ENCODE measurements at places on chromosomes 7 and 10.

DNA sequence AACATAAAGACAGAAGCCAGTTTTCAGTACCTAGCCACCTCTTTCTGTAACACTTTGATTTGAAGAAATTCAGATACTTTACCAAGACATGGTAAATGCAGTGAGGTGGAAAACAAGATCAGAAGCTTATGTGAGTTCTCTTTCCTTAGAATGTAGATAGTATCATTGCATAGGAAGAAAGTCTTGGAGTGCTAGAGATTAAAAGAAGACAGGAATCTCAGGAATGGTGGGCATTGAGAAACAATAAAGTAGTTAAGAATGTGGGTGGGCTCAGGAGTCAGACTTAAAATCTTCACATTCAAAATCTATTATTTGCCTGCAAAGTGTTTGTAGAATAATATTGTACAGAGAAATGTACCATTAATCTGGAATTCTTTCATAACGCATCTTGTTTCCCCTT is 58.9 kb downstream of the POLL start:
- no peak for DNase-seq

DNA sequence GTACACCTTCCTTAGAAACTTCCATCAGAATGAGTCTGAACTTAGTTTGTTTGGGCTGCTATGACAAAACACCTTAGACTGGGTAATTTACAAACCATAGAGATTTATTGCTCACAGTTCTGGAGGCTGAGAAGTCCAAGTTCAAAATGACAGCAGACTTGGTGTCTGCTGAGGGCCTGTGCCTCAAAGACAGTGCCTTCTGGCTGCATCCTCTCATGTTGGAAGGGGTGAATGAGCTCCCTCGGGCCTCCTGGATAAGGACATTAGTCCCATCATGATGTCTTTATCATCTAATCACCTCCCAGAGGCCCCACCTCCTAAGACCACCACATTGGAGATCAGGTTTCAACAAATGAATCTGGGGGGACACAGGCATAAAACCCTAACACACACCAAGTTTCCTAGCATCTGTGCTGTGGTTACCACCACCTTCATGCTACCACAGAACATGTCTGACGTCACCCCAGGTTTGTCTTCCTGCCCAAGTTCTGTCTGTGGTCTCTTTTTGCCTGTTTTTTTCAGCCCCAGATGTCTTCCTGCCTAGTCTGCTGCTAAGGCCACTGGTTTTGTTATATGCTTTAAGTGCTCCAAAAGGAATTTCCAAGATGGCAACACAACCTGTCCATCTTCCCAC is 150.9 kb upstream of the COBL start:
- DNase-seq, result no peak

GRCh38 chr10:80104066-80104926 is 25.8 kb downstream of the TMEM254 start:
- peak; percentile 31 for DNase-seq

DNA sequence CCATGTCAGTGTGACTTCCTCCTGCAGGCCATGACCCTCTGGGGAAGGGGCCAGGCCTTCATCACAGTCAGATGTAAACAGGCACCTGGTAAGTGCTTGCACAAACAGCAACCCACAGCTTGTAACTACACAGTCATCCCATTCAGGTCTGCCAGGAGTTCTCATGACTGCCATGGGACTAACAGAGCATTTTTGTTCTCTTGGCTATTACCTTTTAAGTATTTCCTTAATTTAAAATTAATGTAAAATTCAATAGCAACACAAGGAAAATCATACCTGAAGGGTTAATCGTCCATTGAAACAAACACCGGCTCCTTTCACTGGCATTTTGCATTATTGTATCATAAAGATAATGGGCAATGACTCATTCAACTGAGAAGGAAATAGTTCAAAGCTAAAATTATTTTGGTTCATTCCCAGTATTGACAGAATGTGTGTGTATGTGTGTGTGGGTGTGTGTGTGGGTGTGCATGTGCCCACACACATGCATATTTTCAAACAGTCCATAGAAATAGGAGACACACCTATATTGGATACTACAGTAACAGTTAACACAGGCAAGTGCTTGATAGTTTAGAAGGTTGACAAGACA is 307.9 kb downstream of the WDR11 start:
- DNase-seq, result no peak

GRCh38 chr10:77989081-77989724 is 40.1 kb downstream of the POLR3A start:
- no peak for DNase-seq

DNA sequence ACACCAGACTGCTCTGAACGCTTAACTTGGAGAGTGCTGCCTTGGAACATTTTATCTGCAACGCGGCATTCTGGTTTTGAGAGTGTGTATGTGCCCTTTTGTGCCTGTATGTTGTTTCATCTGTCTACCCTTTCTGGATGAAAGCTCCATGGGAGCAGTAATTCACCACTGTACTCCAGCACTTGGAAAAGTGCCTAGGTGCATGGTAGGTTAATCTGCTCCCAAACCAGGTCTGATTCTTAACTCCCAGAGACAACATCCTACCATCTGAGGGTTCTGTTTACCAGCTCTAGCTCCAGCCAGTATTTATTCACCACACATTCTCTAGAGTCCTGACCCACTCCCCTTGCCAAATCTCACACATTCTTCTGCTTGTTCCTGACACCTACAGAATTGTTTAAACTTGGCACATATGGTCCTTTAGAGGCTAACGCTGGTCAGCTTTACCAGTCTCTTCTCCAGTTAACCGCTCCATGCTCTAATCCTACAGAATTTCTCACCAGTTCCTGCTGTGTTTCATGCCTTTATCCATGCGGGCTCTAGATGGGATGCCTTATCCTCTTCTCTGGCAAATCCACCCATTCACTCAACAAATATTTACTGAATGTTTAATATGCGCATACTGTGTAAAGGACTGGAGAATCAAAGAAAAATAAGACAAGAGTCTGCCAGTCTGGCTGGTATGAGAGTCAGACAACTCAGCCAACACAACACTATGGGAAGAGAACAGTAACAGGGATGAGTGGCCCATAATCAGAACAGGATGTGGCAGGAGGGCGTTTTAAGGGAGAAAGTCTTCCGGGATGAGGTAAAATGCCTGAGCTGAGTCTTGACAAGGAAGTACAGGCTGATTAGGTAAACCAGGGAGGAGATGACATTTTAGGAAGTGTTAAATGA is 46.3 kb downstream of the MTPN start:
- no peak for DNase-seq

GRCh38 chr7:139589474-139589873 is 66.0 kb downstream of the CLEC2L start:
- no peak for DNase-seq

- DNase-seq, result no peak
Measured at GRCh38 chr10:112639298-112639697, 192.3 kb downstream of the VTI1A start.

DNA sequence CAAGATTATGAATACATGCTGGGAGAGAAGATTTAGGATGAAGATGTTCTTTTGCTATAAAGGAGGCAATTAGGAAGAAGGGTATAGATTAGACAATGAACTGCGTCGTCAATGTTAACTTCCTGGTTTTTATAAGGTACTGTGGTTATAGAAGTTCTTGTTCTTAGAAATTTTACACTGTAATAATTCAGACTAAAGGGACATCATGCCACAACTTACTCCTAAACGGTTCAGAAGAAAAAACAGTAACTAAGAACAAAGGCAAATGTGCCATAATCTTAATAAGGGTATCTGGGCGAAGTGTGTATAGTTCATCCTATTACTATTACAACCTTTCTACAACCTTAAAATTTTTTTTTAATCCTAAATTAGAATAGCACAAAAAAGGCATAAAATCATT is 31.3 kb upstream of the DDC start:
- DNase-seq, result no peak

DNA sequence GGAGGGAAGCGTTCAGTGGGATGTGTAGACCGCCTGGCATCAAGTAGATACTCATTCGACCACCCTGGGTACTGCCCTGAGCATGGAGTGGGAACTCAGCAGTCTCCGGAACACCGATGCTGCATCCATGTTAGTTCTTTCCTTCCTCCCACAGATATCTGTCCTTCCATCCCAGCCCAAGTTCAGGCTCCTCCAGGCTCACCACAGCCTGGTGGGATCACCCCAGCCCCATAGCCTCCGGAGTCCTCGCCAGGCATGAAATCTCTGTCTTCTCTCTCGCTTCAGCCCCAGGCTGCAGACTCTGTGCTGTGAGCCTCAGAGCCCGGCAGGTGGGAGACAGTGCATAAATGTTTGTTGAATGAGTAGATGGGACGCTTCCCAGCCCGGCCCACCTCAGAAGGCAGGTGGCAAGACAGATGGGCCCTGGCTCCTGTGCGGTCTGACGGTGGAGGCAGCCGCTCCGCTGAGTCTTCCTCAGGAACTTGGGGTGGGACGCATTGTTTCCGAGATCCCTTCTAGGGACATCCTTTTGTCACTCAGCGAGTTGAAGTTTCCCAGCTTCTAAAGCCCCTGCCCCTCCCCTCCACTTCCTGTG is 42.9 kb downstream of the ELFN1 start:
- DNase-seq, result no peak

- DNase-seq, result no peak
Measured at GRCh38 chr7:35025369-35025870, 11.9 kb downstream of the DPY19L1 start.

GRCh38 chr7:26237035-26237807 is 35.7 kb downstream of the CBX3 start:
- DNase-seq, result no peak

- DNase-seq, result no peak
Measured at GRCh38 chr7:110922906-110923305, 168.0 kb upstream of the LRRN3 start.

DNA sequence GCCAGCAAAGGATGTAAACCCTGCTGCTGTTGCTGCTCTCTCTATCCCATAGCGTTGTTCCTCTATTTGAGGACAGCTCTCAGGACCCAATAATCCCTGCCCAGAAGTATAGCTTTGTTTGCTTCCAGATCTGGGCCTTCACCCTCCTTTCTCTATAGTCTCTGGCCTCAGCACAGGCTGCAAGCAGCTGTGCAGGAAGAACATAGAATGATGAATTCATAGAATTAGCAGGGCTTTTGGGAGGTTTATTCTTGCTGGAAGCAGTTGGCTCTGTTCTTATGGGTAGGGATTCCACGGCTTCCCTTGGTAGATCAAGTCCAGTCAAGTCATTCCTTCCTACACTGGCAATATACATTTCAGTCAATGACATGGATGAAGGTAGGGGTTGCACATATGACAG is 354.7 kb downstream of the HPSE2 start:
- no peak for DNase-seq

DNA sequence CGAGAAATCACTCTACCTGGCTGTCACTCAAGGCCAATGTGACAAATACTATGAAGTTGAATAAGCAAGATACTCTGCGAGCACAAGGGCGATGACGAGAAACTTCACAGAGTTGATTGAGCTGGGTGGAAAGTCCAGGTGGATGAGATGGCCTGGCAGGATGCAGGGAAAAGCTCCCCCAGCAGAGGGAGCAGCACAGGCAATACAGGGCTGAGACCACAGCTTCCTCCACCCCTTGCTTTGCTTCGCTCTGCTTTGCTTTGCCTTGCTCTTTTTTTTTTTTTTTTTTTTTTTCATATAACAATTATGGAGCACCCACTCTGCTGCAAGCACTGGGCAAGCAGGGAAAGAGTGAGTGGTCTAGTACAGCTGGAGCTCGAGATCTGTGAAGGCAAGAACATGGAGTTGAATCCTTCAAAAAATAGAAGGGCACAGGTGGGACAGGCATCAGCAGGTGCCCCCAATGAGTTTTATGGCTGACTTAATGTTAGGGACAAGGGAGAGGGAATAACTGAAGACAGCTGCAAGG is 88.3 kb downstream of the CABCOCO1 start:
- peak; percentile 8 for DNase-seq

DNA sequence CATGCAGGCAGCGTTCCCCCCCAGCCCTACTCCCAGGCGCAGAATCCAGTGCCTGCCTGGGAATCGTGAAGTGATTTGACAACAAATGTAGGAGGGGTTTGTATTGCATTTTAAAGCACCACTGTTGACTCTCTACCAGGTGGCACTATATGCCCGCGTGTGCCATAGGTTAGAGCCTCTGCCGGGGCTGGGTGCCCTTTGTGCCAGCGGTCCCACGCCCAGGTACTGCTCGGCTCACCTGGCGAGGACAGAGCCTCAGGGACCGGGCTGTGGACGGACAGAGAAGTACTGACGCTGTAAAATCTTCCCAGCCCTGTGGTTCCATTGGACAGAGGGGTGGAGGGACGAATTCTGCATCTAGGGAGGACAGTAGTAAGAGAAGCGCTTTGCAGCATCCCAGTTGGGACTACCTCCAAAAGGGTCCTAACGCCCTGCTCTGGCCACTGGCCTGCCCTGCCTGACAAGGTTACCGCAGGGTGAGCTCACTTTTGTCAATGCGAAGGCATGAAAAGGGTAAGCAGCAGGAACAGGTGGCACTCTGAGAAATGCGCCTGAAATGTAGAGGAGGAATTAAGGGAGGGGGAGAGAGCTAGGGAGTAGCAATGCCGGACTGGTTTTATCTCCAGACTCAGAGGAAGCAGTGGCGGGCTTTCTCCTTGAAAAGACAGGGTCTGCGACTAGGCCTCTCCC is 788 bp upstream of the CACNA2D1 start:
- no peak for DNase-seq

- DNase-seq, result no peak
Measured at GRCh38 chr7:25216837-25217236, 11.4 kb downstream of the NPVF start.

DNA sequence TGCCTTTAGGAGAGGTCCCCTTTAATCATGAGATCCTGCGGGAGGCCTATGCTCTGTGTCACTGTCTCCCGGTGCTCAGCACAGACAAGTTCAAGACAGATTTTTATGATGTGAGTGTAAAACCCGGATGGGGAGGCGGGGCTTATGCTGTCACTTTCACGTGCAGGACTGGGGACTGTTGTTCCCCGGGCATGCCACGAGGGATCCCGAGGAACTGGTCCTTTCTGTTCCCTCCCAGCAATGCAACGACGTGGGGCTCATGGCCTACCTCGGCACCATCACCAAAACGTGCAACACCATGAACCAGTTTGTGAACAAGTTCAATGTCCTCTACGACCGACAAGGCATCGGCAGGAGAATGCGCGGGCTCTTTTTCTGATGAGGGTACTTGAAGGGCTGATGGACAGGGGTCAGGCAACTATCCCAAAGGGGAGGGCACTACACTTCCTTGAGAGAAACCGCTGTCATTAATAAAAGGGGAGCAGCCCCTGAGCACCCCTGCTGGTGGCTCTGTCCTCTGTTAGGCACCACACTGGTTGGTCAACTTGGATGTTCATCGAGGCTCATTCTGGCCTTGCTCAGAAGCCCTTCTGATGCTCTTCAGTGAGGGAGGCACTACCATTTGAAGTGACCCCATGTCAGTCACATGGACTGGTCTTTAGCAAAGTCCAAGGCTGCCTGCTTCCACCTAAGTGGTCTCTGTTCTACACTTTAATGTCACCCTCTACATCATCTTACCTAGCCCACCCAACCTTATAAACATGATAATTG is 2.8 kb downstream of the COPS6 start:
- DNase-seq, result no peak

GRCh38 chr10:89302625-89303024 is 779 bp downstream of the IFIT2 start:
- no peak for DNase-seq

DNA sequence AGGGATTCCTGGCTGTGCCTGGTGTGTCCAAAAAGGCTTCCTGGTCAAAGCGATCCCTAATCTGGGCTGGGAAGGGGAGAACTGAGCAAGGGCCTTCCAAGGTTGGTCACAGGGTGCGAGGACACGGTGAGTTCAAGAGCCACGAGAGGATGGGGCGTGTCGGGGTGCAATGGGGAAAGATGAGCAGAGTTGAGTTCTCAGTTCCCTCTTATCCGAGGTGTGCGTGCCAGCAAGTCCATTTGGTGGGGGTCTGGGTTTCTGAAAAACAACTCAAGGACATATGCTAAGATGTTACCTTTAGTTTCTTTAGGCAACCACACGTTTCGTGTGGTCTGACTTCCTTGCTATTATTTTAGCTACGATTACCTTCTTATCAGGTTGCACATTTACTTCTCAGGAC is 1.3 kb downstream of the ZNF775 start:
- DNase-seq, result peak; percentile 58

All from GM12891 (cell line).